ENCODE measurements at places on chromosomes 16 and 17.

DNA sequence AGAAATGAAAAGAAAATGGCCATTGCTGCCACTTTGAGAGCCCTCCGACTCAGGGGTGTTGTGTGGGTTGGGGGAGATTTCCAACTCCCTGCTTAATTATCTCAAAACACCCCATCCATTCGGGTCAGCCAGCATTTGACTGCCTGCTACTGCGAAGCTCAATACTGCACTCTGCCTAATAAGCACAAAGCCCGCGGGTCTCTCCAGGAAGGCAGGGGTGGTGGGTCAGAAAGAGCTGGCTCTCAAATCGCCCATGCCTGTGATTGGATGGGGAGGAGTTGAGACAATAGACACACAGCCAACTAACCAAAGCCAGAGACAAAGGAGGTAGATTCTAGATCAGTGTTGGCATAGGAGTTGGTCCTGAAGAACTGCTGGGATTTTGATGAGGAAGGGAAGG lies 2.3 kb upstream of the XAF1 start:
- DNase-seq = no peak

DNA sequence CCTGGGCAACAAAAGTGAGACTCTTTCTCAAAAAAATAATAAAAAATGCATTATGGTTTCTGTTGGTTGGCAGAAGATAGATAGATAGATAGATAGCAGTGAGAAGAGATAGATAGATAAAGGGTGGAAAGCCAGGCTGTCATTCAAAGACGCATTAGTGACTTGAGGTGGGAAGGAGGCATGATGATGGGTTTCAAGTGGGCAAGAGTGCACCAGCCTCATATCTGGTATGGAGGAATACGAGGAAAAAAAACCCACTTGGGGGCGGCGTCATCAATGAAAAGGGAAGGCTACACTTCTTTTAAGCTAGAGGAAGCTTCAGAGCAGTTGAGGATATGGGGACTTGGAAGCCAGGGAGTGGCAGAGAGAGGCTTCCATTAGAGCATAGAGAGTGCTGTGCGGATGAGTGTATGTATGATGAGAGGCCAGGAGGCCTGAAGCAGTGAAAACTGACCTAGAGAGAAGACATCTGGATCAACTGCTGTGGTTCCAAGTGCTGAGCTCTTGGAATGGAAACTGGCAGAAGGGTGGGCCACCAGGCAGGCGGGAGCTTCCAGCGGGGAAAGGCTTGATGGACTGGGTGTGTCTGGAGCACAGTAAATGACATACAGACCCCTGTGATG lies 31.8 kb downstream of the CEP95 start:
- DNase-seq = no peak

- no peak for DNase-seq
Observed at GRCh38 chr17:79796444-79796762, 474 bp downstream of the CBX8 start.

- DNase-seq = no peak
Observed at GRCh38 chr16:89026121-89026612, 49.2 kb upstream of the CBFA2T3 start.
